Right lobe of liver (tissue), 6 donors: ENCODE measurements at places on chromosomes 7 and 10. TPM values are rescaled to one million over a fixed set of nuclear protein-coding genes. Genes with fewer than 3 reads are reported as not detected.

The METTL27 gene
- total RNA-seq, result 1.4 TPM

The ANTXRL gene
- total RNA-seq, result not detected

The WDR86 gene
- total RNA-seq, result 0.63 TPM

The PKD2L1 gene
- 0.12 TPM for total RNA-seq

The CUZD1 gene
- total RNA-seq, result not detected

The SUGCT gene
- total RNA-seq, result 14.7 TPM

The LIPK gene
- total RNA-seq, result not detected

The ADIRF gene
- 77.6 TPM for total RNA-seq

The CPXM2 gene
- total RNA-seq, result 0.70 TPM

The CPVL gene
- total RNA-seq, result 8.5 TPM

DNA sequence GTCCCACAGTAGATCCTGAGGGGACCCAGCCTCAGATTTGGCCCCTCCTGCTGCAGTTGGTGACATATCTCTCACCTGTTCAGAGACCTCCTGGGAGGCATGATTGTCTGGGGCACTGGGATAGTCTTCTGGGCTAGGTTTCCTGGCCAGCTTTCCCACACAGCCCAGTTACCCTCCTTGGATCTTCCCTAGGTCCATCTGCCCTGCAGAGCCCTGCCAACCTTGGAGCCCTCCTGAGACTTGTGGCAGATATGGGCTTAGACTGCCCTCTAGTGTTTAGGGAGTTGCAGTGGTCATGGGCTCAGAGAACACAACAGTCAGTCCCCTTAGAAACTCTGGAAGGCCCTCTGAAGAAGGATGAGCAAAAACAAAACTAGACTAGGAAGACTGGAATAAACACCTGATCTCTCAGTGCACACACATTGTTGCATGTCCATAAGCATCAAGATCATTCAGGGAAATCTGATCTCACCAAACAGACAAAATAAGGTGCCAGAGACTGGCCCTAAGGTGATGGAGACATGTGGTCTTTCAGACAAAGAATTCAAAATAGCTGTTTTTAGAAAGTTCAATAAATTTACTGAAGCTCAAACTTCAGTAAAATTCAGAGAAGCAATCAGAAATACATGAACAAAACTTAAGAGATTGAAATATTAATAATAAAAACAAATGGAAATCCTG, 324.6 kb downstream of the ATRNL1 start:
- DNase-seq, result no peak

DNA sequence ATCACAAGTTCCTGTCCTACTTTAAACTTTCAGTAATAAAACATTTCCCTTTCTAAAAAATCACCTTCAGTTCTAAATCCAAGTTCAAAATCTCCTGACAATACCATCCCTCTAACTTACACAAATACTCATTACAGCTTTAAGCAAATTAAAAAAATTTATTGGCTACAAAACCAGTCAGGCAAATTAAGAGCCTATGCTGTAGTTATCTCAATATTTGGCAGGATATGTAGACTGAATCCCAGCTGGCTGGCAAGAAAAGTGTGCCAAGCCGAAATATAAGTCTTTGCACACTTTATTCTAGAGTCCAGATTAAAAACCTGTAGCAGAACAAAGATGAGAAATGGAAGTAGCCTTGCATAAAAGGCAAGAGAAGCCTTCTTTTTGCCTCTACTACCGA, 9.5 kb downstream of the WAPL start:
- no peak for DNase-seq

DNA sequence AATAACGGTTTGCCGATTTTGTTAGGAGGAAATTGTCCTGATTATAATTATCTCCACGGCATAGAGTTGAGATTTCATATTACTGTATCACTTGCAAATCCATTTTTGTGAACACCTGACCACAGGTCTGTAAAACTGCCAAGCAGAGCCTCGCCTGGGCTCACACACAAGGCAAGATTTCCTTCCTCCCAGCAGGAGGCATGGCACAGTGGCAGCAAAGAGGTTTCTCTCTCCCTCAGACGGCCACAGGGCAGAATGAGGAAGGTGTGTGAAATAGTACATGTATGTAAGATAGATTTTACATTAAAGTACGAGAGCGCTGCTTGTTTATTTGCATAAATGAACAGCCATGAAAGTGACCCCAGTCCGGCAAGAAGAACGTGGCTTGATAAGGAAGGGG, 130.1 kb downstream of the CELF2 start:
- DNase-seq, result no peak

DNA sequence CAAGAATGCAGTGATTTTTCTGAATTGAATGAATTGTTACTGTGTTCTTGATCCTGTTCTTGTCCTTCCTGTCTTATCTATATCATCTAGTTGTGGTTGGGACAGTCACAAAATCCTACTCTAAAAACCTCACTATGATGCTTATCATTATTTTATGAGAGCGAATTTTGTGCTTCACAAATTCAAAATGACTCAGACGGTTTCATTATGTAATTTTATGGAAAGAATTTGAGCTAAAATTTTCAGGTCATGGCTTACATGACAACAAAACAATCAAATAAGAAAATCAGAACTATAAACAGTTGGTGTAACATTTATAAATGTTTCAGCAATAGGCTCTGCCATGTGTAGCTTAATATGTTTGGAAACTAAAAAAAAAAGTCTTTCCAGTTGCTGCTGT, 6.9 kb downstream of the PRKAR2B start:
- DNase-seq, result no peak

DNA sequence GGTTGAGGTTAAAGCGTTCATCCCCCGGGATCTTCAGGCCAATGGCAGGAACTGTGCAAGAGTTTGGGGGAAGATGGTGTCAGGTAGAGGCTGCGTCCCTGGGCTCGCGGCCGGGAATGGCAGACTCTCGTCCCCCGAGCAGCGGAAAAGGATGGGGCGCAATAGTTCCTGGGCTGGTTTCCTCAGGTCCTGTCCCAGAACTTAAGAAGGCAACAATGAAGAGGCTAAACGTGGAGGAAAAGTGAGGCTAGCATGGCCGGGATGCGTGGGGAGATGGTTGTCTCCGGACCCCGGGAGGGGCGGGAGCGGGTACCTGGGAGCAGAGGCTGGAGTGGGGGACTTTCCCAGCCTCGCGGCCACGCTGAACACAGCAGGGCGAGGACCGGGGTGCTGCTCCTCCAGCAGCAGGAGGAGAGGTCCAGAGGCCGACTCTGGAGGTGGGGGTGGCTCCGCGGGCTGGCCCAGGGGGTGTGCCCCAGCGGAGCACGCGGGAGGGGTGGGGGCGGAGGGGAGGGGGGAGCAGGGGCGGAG, 882 bp downstream of the IRF5 start:
- peak; percentile 67 for DNase-seq

DNA sequence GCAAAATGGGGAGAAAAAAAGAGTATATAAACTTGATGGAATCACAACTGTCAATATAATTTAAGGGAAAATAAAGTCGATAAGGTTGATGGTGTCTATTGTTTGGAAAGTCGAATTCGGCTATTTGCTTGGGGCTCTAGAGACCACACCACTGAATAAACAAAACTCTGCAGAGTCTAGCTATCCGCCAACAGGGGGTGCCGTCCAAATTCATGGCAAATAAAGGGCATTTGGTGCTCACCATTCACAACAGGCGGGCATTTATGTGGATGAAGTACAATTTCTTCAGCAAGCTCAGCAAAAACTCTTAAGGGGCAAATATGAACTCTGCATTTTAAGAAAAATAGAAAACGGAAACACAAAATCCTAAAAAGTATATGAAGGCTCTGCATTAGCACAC, 23.3 kb downstream of the CD36 start:
- no peak for DNase-seq

DNA sequence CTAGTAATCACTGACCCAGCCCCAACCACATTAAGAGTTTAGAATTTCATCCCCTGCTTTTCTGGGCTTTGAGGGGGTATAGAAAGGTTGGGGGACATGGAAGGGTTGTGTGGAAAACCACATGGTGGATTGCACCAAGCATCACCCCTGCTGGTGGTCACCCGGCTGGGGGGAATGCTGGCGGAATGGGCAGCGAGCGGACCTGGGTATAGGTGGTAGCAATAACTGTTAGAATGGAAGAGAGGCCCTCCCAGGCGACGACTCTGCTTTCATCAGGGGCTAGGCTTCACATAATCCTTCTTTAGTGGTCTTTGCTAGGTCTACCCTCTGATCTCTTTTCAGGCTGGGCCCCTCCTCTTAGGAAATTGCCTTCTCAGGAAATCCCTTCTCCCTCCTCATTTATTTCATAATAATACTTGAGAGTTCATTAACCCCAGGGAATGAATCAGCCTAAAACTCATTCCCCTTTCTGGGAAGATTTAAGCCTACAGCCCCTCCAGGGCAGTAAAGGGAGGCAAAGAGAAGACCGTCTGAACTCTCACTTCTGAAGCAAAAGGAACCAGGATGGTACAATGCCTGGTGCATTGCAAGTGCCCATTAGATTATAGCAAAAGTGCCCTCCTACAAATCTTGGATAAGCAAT, 90.7 kb upstream of the LEP start:
- DNase-seq, result no peak

DNA sequence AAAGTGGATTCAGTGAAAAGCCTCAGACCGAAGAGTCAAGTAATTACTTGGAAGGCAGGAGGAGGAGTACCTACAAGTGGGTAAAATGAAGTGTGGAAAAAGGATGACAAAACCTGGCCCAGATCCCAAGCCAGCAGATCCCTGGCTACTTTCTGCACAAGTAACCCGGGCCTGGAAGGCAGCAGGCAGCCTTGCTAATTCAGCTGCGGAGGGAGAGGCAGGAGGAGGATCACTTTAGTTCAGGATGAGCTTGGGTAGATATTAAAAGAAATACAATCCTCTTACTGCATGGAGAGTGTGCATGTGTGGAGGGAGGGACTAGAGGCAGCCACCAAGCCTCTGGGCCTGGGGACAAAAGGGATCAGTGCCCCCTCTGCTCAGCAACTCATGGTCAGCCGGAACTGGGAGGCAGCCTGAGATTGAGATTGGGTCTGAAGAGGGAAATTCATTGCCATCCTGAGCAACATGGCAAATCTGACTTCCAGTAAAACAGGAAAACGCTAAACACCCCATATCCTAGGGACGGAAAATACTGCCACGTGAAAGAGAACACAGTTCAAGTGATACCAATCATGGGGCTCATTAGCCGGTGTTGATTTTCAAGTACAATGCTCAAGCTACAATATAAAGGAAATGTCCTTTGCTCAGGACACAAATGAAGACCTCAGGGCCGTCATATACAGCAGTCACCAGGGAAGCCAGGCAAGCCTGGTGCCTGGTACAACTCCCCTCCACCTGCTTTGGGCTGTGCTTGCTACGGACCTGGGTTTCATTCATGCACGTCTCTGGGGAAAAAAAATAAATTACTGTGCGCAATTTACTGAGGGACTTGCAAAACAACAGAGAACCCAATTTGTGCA, 1.3 kb downstream of the AMPH start:
- DNase-seq, result no peak

DNA sequence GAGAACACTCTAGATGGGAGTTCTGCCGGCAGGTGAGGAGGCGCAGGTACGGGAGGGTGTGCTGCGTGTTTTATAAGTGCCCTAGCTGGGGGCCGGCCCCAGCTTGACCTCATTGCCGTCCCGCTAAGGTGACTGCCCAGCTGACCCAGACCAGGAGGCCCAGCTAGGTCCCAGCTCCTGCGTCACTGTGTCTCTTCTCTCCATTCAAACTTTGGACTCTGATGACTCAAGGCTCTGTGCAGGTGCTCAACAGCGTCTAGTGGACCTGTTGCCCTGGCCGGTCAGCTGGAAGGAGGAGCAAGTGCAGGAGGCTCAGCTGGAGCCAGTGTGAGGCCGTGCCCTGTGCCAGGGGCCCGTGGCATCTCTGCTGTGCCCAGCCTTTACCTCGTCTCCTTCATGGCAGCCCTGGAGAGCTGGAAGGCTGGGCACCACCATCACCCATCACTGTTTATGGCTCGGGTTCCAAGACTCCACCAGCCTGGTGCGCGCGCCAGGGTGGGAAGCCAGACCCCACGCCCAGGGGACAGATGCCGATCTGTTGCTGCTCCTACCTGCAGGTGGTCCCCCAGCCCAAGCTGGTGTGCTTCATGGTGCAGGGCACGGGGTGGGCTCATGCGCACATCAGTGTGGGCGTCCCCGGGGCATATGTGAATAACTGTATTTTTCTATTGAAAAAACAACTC, 14.6 kb downstream of the LHPP start:
- DNase-seq, result peak; percentile 72

GRCh38 chr7:2248984-2249694, 7.1 kb downstream of the NUDT1 start:
- DNase-seq, result no peak

GRCh38 chr7:158976468-158976848, 120.1 kb downstream of the DYNC2I1 start:
- no peak for DNase-seq

DNA sequence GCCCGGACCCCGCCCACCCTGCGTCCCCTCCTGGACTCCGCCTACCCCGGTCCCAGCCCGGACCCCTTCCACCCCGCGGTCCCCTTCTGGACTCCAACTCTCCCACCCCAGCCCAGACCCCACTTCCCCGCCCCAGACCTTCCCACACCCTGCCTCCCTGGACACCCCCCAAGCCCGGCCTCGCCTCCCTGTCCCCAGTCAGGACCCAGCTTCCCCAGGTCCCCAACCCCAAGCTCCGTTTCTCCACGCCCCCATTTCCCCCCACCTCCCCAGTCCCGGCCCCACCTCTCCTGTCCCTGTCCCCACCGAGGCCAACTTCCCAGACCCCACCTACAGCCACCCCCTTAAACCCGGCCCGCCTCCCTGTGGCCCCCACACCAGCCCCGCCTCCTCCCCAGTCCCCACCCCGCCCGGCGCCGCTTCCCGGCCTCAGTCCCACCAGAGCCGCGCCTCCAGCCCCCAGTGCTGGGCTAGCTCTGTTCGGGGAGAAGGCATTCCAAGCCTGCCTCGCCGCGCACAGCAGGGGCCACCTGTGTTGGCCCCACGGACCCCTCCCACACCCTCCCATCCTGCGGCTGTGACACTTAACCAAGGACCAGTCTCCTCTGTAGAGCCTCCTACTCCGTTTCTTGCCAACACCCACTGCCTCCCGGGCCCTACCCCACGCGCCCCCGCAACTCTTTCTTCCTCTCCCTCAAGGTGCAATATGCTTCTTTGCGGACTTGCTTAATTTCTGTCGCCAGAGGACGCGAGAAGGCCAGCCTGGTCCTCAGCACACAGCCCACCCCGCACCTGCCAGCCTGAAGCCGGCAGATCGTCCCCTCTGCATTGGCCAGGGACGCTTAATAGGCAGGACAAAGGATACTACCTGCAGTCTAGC, 736 bp upstream of the ITIH5 start:
- DNase-seq, result no peak

- DNase-seq, result no peak
Measured at GRCh38 chr10:78865931-78866717, 202.6 kb upstream of the ZMIZ1 start.

GRCh38 chr10:85558533-85558932, 808.1 kb downstream of the GRID1 start:
- no peak for DNase-seq

GRCh38 chr7:12805957-12806356, 118.5 kb downstream of the ARL4A start:
- no peak for DNase-seq

- DNase-seq, result no peak
Measured at GRCh38 chr10:77784856-77785255, 141.7 kb downstream of the DLG5 start.

DNA sequence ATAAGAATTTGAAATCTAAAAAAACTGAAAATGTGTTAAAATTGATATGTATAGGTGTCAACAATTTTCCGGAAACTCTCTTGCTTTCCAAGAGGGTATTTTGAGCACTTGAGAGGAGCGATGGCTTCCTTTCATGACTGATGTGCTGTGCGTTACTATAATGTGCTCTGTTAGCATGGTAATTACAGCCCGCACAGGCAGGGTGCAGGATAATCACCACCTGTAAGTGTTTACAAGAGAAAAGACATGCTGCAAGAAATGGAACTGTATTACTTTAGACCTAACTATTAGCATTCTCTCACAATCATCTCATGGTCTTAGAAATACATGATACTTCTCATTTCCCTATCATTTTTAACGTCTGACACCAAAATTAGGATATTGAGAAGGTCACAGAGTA, 92.4 kb upstream of the ADARB2 start:
- no peak for DNase-seq
